ENCODE measurements at places on chromosomes 5 and 9.

GRCh38 chr9:18255747-18256146, 218.2 kb upstream of the ADAMTSL1 start:
- no peak for DNase-seq

DNA sequence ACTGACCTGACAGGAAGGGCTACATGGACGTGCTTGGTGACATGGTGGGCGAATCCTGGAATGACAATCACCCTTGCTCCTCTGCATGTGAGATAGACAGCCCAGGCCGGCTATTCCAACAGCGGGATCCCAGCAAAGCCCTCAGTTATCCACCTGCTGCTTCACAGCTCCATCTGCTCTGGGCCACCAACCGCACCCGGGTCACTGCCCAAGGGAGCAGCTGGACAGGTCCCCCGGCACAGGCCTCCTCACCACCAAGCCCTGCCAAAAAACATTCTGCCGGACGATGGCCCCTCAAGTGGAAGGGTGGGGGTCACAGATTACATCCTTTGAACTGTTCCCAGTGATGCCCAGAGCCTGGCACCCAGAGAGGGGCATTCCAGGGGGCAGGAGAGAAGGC, 39.6 kb downstream of the STK10 start:
- no peak for DNase-seq

DNA sequence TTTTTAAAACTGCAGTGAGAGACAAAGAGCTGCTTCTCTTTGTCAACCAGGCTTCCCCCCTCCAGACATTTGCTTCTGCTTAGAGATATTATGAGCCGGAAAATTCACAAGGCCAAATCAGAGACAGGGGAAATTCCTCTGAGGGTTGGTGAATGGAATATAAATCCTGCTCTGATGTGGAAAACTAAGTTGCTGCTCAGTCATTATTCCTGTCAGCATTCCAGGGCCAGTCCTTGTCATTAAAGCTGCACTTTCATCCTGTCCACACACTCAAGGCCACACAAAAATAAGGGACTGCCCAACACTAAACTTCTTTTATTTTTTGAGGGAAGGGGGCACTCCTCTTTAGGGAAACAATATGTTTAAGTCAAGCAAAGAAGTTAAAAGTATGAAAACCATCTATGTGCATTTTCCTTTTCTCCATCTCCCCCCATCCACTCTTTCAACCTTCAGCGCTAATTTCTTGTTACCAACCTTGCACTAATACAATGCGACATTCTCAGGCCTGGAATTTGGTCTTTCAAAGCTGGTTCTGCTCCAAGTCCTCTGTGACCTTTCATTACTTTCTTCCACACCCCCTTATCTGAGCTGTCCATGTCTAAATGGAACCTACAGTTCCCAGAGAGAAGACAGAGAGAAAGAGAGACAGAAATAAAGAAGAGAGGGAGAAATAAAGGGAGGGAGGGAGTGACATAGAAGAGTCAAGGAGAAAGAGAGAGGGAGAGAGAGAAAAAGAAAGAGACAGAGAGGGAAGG, 118.9 kb upstream of the S1PR3 start:
- no peak for DNase-seq

GRCh38 chr9:119298076-119298853, 71.0 kb downstream of the BRINP1 start:
- no peak for DNase-seq

- no peak for DNase-seq
Measured at GRCh38 chr5:140024928-140025327, 18.2 kb downstream of the NRG2 start.

GRCh38 chr5:160475864-160476438, 54.3 kb downstream of the PTTG1 start:
- DNase-seq, result no peak

- DNase-seq, result no peak
Measured at GRCh38 chr5:177430140-177430951, 3.9 kb downstream of the GRK6 start.

GRCh38 chr5:94856257-94856800, 237.9 kb downstream of the SLF1 start:
- no peak for DNase-seq

GRCh38 chr5:130689831-130690230, 475.2 kb downstream of the HINT1 start:
- no peak for DNase-seq

DNA sequence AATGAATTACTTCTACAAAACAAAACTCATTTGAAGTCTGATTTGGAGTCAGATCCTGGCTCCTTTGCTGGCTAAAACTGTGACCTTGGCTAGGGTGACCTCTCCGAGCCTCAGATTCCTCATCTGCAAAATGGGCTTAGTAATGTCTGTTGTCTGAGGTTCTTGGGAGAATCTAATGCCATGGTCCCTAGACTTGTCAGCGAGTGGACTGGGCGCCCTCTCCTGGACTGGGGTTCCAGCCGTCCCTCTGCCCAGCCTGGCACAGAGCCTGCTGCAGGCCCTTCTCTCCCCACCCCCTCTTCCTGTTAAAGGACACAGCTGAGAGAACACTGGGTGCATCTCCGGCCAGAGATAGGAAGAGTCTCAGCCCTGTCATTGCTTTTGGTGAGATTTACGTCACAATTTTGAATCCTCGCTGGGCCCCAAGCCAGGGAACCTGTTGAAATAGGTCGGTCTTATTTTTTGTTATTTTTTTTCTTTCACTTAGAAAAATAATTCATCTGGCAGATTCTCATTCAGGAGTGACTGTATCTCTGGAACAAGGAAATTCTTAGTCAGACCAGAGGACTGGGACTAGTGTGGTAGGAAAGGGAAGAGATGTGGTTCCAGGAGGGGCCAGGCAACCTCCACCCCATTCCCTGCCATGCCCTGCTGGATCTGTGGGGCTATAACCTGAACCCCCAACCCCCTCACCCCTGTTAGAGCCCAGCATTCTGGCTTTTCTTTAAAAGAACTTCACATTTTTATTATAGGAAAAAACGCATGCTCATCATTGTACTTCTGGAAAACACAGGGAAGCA, 48.2 kb upstream of the RPL26L1 start:
- no peak for DNase-seq

- DNase-seq, result no peak
Measured at GRCh38 chr5:643351-643801, 31.2 kb downstream of the CEP72 start.

DNA sequence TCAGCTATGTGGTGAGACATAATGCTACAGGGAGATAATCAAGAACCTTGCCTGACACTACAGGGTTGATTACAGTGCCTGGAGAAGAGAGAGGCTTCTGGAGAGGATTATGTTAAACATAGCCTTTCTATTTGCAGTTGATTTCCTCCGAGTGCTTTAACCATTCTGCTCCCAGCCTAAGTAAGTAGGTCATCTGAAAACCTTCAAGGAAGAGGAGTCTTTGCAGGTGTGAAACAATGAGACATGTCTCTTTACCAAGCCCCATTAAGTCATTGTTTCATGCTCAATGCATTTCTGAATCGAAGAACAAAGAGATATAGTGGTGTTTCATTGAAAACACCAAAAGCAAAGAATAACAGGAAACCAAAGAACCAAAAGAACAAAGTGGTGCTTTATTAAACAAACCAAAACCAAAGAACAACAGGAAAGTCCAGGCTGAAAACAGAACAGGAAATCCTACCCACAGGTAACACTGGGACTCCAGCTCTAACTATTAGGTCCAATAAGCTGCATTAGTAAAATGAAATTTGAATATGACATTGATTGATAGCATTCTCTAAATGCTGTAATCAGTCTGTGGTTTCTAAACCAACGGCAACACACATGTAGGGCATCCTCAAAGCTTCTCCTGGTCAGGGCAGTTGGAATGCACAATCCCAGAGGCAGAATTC, 113.3 kb upstream of the SPATA31D4 start:
- DNase-seq, result no peak

DNA sequence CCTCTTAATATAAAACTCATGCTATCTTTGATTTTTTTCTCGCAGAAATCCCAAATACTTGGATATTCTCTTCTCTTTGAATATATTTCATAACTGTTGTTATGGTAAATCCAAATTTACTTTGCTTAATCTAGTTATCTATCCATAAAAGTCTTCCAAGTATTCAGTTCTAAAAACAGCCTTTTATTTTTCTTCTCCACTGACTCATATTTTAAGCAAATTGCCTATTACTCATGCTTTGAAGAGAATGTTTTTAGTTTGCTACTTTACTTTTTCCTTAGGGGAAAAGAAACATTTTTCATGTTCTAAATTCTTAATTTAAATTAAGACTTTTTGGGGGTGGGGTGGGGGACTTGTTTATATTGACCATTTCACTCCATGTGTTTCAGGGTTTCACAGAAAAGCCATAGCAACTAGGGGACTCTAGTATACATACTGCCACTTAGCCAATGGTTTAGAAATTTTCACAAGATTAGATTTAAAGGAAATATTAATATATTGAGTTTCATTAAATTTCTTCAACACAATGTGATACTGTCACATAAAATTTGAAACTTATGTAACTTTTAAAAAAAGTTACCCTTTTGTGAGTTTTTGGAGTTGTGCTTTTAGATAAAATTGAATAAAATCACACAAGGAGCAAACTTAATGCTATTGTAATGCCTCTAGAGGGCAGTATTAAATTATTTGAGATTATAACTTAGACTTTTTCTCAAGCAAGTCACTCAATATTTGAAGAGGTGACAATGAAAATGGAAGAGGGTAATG, 545.8 kb upstream of the ARRDC3 start:
- no peak for DNase-seq

Measured in HS-27A (cell line).